ENCODE measurements at places on chromosomes 12 and 14.

DNA sequence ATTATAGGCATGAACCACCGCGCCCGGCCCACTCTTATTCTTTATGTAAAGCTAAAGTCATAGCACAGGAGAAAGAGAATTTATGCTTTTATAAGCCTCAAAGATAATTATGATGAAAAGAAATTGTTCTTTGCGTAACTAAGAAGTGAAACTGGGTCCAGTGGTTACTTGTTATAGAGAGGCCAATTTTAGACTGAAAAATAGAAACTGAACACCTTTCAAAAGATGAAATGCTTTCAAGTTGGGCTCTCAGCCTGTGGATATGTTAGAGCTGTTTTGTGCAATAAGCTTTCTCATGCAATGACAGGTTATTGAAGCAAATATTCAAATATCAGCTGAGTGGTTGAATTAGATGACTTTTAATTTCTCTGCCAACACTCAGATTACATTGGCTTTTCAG is 7.9 kb downstream of the TMEM253 start:
- DNase-seq = no peak

DNA sequence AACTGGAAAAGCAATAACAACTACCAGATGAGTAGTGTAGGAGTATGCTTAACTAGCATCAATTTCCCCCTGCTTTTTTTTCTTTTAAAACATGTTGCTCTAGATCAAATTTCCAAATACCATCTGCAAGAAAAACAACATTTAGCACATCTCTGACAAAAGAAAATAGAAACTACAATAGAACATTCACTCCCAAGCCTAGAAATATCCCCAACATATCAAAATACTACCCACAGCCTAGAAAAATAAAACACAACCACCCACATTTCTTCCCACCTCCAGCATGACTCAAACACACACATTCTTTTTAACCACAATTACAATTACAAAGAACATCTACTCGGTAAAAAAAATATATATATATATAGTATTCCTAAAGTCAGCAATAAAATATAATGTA is 120.0 kb downstream of the PPFIA2 start:
- DNase-seq = peak; percentile 26

DNA sequence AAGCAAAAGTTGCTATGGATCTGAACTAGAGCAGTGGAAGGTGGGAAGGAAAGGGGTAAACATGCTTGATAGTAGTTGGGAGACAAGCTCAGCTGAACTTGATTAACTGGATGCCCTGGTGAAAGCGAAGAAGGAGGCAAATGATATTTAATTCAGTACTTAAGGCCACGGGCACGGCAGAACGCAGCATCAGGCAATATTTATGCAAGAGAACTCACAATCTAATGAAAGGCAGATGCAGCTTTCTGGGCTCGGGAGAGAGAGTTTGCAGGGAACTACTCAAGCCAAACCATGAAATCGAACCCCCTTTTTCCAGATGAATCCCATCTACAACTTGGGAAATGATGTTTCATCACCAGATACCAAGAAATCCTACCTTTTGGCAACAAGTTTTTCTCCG is 3.5 kb upstream of the CNIH1 start:
- peak; percentile 88 for DNase-seq

GRCh38 chr12:46483572-46484395 is 111.2 kb upstream of the SLC38A2 start:
- peak; percentile 54 for DNase-seq

DNA sequence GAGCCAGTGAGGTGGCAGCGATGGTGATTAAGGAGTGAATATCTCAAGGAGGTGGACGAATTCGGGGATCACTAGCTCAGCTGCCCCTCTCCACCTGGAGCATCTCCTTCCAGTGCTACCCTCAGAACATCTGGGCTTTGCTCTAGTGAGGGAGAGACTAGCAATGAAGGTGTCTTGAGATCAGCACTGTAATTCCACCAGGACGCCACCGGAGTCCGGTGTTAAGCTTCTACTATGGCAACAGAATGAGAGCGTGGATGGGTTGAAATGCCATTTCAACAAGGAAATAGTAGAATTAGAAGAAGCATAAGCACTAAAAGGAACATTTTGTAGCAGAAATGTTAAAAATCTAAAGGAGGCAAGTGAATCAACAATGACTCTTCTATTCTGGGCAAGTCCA is 61.1 kb downstream of the NTF3 start:
- no peak for DNase-seq

DNA sequence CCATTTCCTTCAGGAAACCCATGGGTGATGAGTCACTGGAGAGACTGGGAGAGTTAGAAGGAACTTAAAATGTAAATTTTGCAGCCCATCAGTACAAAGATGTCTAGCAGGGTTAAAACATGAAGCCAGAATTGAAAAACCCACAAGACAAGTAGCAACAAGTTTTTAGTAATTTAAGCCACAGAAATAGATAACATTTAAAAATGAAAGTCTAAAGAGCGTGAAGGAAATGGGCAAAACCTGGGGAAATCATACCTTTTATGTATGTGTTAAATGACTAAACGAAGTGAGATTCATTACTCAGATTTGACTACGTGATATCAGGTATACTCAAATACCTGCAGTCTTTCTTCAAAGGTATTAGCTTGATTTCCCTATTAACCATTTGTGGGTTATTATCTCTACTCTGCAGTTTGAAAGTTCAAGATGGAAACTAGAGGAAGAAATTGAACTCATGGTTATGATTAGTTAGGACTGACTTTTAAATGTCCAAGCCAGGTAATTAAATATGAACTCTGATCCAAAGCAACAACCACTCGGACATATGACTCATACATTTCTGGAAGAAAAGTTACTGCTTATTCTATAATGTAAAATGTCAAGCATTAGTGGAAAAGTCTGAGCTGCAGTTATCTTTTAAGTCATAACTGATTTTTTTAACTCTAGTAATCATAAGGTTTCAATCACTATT is 84.1 kb downstream of the ITPR2 start:
- DNase-seq = peak; percentile 64

- no peak for DNase-seq
Observed at GRCh38 chr14:74875941-74876913, at the start of gene PROX2. TSS of gene PROX2 (minus strand) at chr14:74876145. CDS start at chr14:74863834, 12,311 bp downstream.

GRCh38 chr14:44165936-44166335 is 341.1 kb downstream of the FSCB start:
- no peak for DNase-seq

GRCh38 chr14:53908416-53908815 is 48.2 kb downstream of the BMP4 start:
- no peak for DNase-seq

GRCh38 chr14:37903343-37904191 is 304.1 kb upstream of the SSTR1 start:
- peak; percentile 87 for DNase-seq

- no peak for DNase-seq
Observed at GRCh38 chr12:76782526-76782925, 18.6 kb downstream of the ZDHHC17 start.

- DNase-seq = no peak
Observed at GRCh38 chr14:105412771-105413543, 6.7 kb upstream of the MTA1 start.

DNA sequence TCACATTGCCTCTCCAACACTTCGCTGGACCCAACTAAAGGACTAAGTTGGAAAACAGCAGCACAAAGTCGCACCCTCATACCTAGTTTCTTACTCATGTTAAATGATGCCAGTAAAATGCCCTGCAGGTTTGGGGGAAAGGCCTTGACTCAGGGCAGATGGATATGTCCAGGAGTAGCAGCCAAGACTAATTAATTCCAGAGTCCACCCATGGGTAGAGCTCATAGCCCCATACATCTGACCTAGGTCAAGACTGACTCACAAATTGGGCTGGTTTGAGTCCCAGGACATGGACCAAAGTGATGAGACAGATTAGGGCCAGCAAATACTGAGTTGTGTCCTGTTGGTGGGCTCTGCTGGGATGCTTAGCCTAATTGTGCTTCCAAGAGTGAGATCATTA is 224.0 kb upstream of the BTG1 start:
- peak; percentile 59 for DNase-seq

- DNase-seq = peak; percentile 52
Observed at GRCh38 chr12:18752280-18752920, 14.5 kb downstream of the CAPZA3 start.

DNA sequence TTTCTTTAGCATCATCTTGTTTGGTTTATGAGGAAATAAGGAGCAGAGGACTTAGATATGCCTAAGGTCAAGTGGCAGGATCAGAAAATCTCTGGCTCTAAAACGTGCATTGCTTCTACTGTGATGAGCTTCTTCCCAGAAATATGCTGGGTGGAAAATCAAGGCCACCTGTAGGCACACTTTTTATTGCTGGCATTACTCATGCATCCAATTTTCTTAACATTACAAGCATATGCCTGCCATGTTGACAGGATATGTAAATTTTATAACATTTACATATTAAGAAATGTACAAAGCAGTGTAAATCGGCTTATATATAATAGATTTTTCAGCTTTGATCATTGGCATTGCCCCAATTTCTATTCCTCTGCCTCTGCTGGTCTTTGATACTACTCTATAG is 409.6 kb downstream of the TMEM132D start:
- no peak for DNase-seq

DNA sequence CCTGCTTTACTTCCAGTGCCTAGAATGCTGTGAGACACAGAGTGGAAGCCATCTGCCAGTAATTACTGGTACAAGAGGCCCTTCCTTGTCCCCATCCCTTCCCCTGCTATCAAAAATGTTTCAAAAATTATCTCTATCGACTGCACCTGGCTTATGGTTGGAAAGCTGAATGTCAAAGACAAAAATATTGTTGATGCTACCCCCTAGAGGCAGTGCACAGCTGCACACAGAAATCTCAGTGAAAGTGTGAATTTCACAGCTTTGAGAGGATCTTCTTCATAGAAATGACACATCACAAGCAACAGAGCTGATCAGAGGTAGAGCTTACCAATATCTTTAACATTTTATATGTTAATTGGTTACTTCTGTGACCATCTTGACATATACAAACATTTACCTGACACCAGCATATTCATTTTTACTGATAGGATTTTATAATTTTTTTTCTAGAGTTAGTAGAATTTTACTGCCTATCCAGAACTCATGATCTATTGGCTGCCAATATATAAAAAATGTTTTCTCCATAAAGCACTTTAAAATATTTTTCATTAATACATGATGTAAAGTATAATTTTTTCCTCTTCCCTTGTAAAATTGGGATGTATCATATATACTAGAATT is 138.0 kb downstream of the AACS start:
- no peak for DNase-seq

DNA sequence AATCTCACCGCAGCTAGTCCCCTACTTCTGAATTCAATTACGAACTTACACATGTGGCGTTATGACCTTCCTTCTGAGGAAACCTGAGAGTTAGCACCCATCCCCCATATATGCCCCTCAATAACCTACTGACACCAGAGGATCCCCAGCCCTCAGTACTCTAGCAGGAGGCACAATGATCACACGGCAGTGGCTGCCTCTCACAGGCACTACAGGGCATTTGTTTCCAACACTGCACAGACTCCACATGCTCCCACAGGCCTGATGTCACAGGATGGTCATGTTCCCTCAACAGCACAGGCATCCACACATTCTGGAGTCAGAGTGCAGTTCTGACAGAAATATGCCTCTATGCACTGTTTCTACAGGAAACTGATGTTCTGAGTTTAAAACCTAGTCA is 17.4 kb downstream of the PPP1CC start:
- no peak for DNase-seq

GRCh38 chr12:68356060-68356695 is 24.0 kb upstream of the MDM1 start:
- no peak for DNase-seq

DNA sequence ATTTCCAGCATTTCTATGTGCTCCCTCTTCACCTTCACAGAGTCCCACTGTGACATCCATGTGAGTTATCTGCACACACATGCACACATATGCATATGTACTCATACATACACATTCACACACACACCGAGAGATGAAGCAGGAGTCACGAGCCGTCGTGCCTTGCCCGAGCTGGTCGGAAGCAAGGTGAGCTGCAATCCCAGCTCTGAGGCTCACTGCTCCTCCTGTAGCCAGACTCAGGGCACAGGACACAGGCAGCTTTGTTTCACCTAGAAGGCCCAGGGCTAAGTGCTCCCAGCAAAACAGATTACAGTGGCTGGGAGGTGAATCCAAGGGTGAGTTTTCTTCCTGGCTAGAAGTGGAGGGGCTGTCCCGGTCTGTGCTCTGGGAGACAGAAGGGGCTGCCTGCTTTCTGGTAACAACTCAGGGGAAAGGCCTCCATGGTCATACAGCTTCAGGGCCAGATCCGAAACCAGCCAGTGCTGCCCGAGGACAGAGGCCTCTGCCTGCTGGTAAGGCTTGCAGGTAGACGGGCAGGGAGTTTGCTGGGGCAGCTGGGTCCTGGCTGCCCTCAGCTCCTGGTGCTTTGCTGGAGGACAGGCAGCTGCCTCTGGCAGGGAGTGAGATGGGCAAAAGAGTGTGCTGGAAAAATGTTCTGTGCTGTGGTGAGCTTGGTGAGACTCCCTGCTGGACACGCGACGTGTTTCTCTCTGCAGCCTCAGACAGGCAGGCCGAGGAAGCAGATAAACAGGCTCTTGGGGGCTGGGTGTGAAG is 123.7 kb downstream of the CRACR2A start:
- DNase-seq = no peak

GRCh38 chr12:83322809-83323208 is 636.1 kb downstream of the TMTC2 start:
- DNase-seq = no peak

GRCh38 chr12:116559162-116559935 is at the start of gene MAP1LC3B2:
TSS of gene MAP1LC3B2 (plus strand) at chr12:116559381. CDS start at chr12:116575943, 16,562 bp downstream.
- peak; percentile 54 for DNase-seq

GRCh38 chr14:84937449-84937848 is 592.5 kb upstream of the FLRT2 start:
- DNase-seq = no peak

- no peak for DNase-seq
Observed at GRCh38 chr12:121483949-121484348, 84.0 kb downstream of the RNF34 start.

Measured in adipocyte (in vitro differentiated cells).